ENCODE measurements at places on chromosomes 4 and X. TPM values are rescaled to one million over a fixed set of nuclear protein-coding genes. Genes with fewer than 3 reads are reported as not detected.
A peak's percentile ranks its signal among the peaks of the same experiment; 100 is the strongest.

DNA sequence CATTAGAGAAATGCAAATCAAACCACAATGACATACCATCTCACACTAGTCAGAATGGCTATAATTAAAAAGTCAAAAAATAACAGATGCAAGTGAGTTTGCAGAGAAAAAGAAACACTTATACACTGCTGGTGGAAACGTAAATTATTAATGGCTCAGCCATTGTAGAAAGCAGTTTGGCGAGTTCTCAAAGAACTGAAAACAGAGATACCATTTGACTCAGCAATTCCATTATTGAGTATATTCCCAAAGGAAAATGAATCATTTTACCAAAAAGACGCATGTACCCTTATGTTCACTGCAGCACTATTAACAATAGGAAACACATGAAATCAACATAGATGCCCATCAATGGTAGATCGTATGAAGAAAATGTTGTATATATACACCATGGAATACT lies 75.0 kb downstream of the NAA11 start:
- H3K4me1 ChIP-seq, result no peaks in the 10 kb centered on the region
- H3K27ac ChIP-seq, result no peak overlapping the region
- DNase-seq, result no peak

The SCRG1 gene
- not detected for total RNA-seq

The FGD1 gene
- 7.1 TPM for total RNA-seq

DNA sequence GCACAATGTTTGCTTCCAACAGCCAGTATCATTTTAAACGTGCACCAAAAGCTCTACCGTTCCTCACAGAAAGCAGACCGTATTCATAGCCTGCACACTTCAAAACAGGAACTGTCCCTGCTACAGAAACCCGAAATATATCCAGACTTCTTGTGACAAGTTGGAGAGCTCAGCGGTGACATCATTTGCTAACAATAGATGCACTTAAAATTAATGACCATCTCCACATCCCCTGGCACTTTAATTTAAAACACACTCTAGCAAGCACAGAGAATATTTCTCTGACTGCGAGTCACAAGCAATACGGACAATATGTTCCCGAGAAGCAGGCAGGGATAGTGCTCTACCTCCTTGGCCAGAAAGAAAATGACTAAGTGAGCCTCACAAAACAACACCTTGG lies 2.5 kb downstream of the NYX start:
- peaks cover 7% of the 10 kb centered on the region for H3K4me1 ChIP-seq
- no peak for DNase-seq
- no peaks in the 10 kb centered on the region for H3K27me3 ChIP-seq
- H3K4me3 ChIP-seq, result no peak overlapping the region
- no peaks in the 10 kb centered on the region for H3K36me3 ChIP-seq
- no peak overlapping the region for H3K27ac ChIP-seq

The P2RY8 gene
- total RNA-seq, result 2.4 TPM

GRCh38 chr4:98739751-98740150 lies 81.3 kb upstream of the TSPAN5 start:
- H3K27me3 ChIP-seq, result no peaks in the 10 kb centered on the region
- H3K36me3 ChIP-seq, result no peaks in the 10 kb centered on the region

The TXLNG gene
- total RNA-seq, result 17.9 TPM

The SSX2 gene
- total RNA-seq, result not detected

- no peaks in the 10 kb centered on the region for H3K36me3 ChIP-seq
- no peaks in the 10 kb centered on the region for H3K4me1 ChIP-seq
- no peak overlapping the region for H3K4me3 ChIP-seq
- DNase-seq, result no peak
- H3K27ac ChIP-seq, result no peak overlapping the region
Observed at GRCh38 chr4:124000233-124000632, 603.6 kb downstream of the SPRY1 start.

- DNase-seq, result no peak
- no peaks in the 10 kb centered on the region for H3K27me3 ChIP-seq
- H3K27ac ChIP-seq, result no peak overlapping the region
- peaks cover 5% of the 10 kb centered on the region for H3K4me1 ChIP-seq
- H3K36me3 ChIP-seq, result peaks cover 56% of the 10 kb centered on the region
Observed at GRCh38 chr4:17583941-17584340, 6.9 kb downstream of the LAP3 start.

The RS1 gene
- total RNA-seq, result not detected

- H3K27ac ChIP-seq, result no peak overlapping the region
- H3K4me3 ChIP-seq, result no peak overlapping the region
- H3K4me1 ChIP-seq, result no peaks in the 10 kb centered on the region
- H3K27me3 ChIP-seq, result no peaks in the 10 kb centered on the region
Observed at GRCh38 chrX:19440713-19441112, 74.6 kb downstream of the MAP3K15 start.

DNA sequence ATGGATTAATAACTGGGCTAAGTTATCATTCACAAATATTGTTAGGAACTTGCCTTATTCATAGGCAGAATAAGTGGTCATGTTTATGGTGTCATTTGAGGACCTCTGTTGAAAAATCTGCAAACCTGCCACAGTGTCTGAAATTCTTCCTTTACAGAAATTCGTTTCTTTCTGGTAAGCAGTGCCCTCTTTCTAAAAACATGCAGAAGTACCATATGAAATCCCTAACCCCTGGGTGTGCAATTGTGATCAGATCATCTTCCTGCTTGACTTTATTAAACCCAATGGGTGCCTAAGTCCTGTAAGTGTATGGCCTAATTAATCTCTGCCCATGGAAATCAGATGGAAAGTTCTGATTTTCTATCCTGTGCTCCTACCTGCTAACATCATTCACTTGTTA lies 4.4 kb upstream of the HTATSF1 start:
- DNase-seq, result no peak
- no peak overlapping the region for H3K4me3 ChIP-seq
- no peaks in the 10 kb centered on the region for H3K4me1 ChIP-seq

The BEX3 gene
- total RNA-seq, result 316 TPM

- DNase-seq, result no peak
- H3K36me3 ChIP-seq, result no peaks in the 10 kb centered on the region
- no peaks in the 10 kb centered on the region for H3K27me3 ChIP-seq
- H3K4me1 ChIP-seq, result no peaks in the 10 kb centered on the region
- H3K27ac ChIP-seq, result no peak overlapping the region
Observed at GRCh38 chrX:154309041-154309775, 13.6 kb downstream of the TKTL1 start.

DNA sequence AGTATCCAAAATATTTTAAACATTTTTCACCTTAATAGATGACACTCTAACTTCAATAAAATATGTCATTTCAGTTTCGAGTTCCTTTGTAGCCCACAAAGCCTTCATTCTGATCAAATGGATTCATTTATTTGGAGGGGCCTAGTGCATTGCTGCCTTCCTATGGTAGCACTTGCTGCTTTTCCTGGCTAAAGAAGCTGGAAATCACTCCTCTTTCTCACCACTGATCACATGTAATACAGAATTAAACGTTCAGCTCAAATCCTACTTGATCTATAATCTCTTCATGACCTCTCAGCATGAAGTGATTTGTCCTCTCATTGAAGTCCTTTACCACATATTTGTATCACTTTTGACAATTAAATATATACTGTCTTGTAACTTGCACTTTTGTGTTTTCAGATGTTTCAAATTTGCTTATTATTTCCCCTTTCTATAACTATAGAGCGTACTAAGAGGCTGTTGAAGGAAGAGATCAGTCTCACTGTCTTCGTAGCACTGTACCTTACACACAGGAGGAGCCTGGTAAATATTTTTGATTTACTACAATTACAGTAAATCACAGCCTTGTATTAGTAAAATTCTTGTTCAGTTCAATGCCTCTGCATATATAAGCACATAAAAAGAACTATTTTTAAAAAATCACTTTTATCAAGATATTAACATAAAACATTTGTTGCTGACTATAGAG lies 555 bp downstream of the CFI start:
- no peaks in the 10 kb centered on the region for H3K4me1 ChIP-seq
- peak overlapping the region; percentile 12 for H3K27ac ChIP-seq
- H3K4me3 ChIP-seq, result no peak overlapping the region

GRCh38 chrX:150692831-150693724 lies at the start of gene MTMR1:
Gene MTMR1 (plus strand): TSS chrX:150693396. CDS start chrX:150693531, 135 bp downstream.
- H3K27ac ChIP-seq, result peak within 1 kb of the TSS; percentile 87
- peak within 1 kb of the TSS; percentile 37 for H3K4me3 ChIP-seq
- H3K36me3 ChIP-seq, result no peaks in the 10 kb centered on the region
- H3K4me1 ChIP-seq, result peaks cover 10% of the 10 kb centered on the region

- no peaks in the 10 kb centered on the region for H3K27me3 ChIP-seq
- H3K4me1 ChIP-seq, result no peaks in the 10 kb centered on the region
- H3K4me3 ChIP-seq, result no peak overlapping the region
- no peaks in the 10 kb centered on the region for H3K36me3 ChIP-seq
- no peak overlapping the region for H3K27ac ChIP-seq
- no peak for DNase-seq
Observed at GRCh38 chrX:151938172-151938571, 25.5 kb downstream of the MAGEA4 start.

GRCh38 chr4:24363751-24364150 lies 220.6 kb downstream of the DHX15 start:
- no peak for DNase-seq
- no peaks in the 10 kb centered on the region for H3K27me3 ChIP-seq
- H3K4me1 ChIP-seq, result no peaks in the 10 kb centered on the region

- H3K27ac ChIP-seq, result no peak overlapping the region
- H3K27me3 ChIP-seq, result no peaks in the 10 kb centered on the region
- no peak for DNase-seq
Observed at GRCh38 chr4:117400039-117400835, 314.9 kb upstream of the TRAM1L1 start.

GRCh38 chr4:87823724-87824123 lies 9.0 kb upstream of the MEPE start:
- H3K4me3 ChIP-seq, result no peak overlapping the region
- no peak for DNase-seq
- no peaks in the 10 kb centered on the region for H3K27me3 ChIP-seq
- H3K36me3 ChIP-seq, result no peaks in the 10 kb centered on the region
- no peaks in the 10 kb centered on the region for H3K4me1 ChIP-seq

The POU3F4 gene
- total RNA-seq, result not detected

DNA sequence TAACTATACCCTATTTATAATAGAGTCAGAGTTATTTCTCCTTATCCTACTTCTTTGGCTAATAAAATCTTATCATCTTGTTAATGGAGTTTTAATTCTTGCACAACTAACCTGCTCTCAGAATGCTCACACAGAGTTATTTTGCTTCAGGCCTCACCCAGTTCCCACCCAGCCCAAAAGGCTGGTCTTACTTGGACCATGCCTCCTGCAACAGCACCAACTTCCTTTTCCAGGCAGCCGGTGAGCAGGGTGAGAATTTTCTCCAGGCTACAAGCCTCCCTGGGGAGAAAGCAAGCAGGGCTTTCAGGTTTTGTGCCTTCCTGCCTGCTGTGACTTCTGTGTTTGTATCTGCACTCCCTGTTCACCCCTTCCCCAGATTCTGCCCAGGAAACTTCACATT lies 29.1 kb upstream of the BANK1 start:
- H3K27ac ChIP-seq, result no peak overlapping the region
- H3K27me3 ChIP-seq, result no peaks in the 10 kb centered on the region
- no peak for DNase-seq
- H3K36me3 ChIP-seq, result no peaks in the 10 kb centered on the region
- H3K4me1 ChIP-seq, result no peaks in the 10 kb centered on the region

The FRG2 gene
- total RNA-seq, result not detected

DNA sequence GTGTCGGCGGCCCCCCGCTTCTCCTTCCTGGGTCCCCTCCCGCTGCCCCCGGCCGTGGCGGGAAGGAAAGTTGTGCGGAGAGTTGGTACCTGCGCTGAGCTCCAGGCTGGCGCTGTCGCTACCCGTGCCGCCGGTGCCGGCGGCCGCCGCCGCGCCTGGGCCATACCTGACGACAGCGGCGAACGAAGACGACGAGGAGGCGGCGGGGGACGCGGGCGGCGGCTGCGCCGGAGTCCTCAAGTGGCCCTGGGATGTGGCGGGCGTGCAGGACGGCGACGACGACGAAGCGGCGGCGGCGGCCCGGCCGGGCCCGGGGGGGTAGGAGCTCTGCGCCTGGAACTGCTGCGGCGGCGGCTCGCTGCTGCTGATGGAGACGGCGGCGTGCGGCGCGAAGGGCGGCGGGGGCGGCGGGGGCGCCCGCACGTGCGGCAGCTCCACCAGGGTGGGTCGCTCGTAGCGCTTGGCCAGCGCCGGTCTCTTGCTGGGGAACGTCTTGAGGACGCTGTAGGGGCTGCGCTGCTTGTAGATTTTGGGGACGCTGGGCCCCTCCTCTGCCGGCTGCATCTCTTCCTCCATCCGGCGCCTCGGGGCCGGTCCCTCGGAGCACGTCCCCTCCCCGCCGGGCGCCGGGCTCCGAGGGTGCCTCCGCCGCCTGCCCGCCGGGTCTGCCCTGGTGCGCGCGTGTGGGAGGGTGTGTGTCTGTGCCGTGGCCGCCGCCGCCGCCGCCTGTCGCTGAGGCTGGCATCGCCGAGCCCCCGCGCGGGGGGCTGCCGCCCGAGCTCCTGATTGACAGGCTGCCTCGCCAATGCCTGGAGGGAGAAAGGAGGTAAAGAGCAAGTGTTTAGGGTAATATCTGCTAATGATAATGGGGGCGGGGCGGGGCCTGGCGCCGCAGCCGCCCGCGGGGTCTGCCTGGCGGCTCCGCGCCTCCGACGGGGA lies 618 bp downstream of the BEND4 start:
- no peaks in the 10 kb centered on the region for H3K36me3 ChIP-seq
- H3K27me3 ChIP-seq, result peaks cover 24% of the 10 kb centered on the region
- peak overlapping the region; percentile 17 for H3K4me3 ChIP-seq
- H3K27ac ChIP-seq, result no peak overlapping the region

GRCh38 chrX:145848448-145848847 lies 30.8 kb downstream of the SLITRK2 start:
- no peaks in the 10 kb centered on the region for H3K27me3 ChIP-seq
- H3K4me1 ChIP-seq, result no peaks in the 10 kb centered on the region
- no peaks in the 10 kb centered on the region for H3K36me3 ChIP-seq
- no peak overlapping the region for H3K4me3 ChIP-seq

DNA sequence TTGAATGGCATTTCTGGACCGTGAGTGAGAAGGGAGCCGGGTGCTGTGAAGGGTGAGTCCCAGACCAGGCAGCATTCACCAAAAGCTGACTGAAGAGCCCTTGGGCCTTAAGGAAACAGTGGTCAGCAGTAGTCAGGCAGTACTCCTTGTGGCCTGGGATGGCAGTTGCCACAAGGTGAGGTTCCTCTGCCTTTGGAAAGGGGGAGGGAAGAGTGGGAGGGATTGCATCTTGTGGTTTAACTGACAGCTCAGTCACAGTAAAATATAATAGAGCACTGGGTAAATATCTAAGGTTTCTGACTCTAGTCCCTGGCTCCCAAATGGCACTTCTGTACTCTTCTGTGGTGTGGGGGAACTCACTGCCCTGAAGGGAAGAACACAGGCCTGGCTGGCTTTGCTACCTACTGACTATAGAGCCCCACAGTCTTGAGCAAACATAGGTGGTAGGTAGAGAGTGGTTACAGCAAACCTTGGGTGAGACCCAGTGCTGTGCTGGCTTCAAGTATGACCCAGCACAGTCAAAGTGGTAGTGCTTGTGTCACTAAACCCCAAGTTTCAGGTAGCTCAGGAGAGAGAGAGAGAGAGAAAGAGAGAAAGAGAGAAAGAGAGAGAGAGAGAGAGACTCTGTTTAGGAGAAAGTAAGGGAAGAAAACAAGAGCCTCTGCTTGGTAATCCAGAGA lies 154.2 kb downstream of the TEX11 start:
- H3K27me3 ChIP-seq, result no peaks in the 10 kb centered on the region
- no peaks in the 10 kb centered on the region for H3K36me3 ChIP-seq
- no peak overlapping the region for H3K27ac ChIP-seq
- DNase-seq, result no peak
- H3K4me1 ChIP-seq, result no peaks in the 10 kb centered on the region

The TMEM175 gene
- total RNA-seq, result 33.6 TPM

The LRRC66 gene
- 0.15 TPM for total RNA-seq

Data from thyroid gland (tissue), 4 donors.